ENCODE measurements at places on chromosomes 16 and 17.

DNA sequence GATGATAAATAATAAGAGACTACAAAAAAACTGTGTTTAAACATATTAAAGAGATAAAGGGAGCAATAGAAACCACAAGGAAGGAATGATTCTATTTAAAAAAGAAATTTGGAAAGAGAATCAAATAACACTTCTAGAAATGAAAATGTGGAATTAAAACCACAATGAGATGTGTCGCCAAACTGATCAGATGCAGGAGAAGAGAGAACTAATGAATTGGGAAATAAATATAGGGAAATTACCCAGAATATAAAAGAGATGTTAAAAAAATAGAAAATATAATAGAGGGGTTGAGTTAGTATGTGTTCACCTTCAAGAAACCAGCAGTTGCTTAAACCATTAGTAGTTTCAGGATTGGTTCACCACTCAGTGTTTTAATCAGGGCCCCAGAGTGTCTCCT, 48.7 kb upstream of the ADORA2B start:
- no peak for DNase-seq

- no peak for DNase-seq
Observed at GRCh38 chr16:87945351-87946042, 5.7 kb upstream of the BANP start.

- no peak for DNase-seq
Observed at GRCh38 chr17:67666710-67667109, 51.0 kb upstream of the NOL11 start.

- DNase-seq = no peak
Observed at GRCh38 chr17:57810721-57811637, 38.9 kb downstream of the MRPS23 start.

DNA sequence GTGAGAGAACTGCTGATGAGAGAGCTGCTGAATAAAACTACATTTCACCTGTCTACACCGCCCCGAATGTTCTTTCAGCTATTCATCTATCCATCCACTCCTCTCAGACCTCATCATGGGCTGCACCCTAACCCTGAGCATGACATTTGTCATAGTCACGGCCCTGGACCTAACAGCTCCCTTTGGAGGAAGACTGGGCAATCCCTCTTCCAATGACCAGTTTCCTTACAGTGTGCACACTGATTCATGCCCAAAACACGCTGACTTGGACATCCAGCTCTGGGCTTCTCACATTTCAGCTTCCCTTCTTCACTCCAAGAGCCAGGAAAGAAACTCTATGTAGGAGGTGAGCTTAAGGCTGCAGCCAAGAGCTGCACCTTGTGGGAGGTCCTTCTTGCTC, 41.8 kb upstream of the ARL4D start:
- no peak for DNase-seq

- peak; percentile 89 for DNase-seq
Observed at GRCh38 chr16:88700636-88701482, 5.3 kb downstream of the RNF166 start.

DNA sequence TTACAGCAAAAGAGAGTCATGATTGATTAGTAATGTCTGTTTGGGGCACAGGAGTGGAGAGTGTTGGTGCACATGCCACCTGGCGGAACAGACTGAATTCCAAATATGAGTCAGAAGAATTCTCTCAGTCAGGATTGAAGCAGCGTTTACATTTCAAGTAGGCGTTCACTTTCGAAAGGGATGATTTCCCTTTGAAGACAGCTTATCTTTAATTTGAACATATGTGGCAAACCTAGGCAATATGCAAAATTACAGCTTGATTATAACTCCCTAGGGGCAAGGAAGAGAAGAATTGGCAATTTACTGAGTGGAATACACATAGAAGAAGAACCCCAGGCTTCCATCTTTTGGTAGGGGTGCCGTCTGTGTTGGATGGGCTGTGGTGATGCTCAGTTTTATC, 235.8 kb downstream of the HAPSTR1 start:
- no peak for DNase-seq

DNA sequence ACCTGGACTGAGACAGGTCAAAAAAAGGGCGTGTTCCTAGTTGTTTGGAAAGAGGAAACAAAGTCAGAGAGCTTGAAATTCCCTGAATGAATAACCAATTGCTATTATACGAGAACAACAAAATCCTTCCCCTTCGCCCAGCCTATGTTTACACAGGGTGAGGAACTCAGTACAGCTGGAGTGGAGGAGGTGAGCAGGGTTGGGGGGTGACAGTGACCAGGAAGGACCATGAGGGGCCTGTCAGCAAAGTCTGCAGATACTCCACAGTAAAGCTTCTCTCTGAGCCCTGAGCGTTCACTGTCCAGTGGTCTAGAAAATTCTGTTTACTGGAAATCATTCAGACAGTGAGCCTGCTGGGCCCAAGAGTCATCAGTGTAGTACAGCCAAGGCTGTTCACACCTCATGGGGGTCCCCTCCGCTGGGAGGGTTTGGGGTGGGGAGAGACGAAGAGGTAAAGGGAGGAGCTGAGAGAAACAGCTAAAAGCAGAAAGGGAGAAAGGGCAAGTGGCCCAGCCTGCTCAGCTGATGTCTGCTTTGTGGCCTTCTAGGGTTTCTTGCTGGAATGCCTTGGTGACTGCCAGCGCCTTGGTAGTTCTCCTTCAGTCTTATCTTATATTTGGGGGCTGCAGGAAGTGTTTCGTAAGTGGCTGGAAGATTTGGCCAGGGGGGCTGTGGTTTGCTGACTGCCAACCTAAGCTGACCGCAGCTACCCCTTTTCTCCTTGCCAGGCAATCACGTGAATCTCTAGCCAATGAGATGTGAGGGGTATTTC, 5.7 kb downstream of the DUSP3 start:
- DNase-seq = no peak

DNA sequence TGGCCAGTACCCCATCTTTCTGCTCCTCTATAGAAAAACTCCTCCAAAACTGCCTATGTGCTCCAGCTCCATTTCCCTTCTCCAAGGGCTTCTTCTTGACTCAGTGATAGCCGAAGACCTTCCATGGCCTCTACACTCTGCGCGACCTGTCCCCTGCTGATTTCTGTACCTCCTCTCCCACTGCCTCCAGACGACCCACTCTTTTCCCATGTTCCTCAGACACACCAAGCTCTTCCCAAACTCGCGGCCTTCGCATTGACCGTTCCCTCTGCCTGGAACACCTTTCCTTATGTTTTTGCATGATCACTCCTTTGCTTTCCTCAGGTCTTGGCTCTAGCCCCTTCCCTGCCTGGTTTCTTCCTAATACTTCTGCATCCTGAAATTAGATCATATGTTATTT, 255.6 kb upstream of the SDK2 start:
- DNase-seq = no peak

DNA sequence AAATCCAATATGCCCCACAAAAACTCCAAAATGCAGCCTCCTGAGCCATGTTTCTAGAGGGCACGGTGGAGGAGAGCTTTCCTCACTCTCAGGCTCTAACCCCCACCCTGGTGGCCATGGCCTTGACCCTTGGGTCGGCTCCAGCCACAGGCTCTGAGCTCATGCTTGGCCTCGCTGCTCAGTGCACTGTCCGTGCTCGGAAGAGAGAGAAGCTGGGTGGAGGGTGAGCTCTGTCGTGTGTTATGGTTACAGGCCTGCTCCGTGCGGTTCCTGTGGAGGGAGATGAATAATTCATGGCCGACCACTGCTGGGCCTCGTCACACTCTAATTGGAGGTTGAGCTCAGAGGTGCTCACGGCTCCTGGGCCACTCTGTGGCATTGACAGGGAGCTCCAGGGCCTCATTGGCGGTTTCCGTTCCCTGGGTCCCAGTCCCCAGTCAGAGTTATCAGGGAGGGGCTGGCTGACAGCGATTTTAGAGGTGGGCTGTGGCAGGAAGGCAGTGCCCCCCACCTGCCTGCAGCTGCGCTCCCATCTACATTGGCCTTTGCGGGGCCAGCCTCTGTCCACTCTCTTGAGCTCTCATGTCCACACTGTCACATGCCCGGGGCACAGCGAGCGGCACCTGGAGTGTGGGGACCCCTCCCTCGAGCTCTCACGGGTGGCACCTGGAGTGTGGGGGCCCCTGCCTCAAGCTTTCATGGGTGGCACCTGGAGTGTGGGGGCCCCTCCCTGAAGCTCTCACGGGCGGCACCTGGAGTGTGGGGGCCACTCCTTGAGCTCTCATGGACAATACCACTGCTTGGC, 24.9 kb downstream of the ACSF3 start:
- peak; percentile 3 for DNase-seq

DNA sequence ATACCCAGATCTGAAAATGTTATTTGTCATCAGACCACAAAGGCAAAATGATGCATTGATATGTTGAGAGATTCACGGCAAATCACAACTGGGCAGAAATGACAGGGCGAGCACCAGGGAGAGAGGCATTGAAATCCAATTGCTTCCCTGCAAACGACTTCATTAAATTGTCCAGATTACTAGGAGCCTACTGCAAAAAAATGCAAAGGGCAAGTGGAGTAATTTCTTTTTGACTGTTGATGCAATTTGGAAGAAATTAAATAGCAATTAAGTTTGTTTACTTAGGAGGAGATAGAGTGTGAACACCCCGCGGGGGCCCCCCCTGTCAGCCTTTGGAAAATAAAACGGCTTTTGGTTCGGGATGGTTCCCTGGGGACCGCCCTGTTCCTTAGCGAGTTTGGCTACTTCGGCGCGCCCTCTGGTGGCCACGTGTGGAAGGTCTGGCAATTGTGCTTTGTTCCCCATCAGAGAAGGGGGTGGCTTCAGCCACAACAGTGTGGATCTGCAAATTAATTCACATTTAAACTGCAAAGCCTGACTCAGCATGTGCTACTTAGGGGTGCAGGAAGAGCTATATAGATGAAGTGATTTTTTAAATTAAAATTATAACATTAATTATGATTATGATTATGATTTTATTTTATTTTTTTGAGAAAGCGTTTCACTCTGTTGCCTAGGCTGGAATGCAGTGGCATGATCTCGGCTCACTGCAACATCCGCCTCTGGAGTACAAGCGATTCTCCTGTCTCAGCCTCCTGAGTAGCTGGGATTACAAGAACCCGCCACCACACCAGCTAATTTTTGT, 14.5 kb upstream of the TMC7 start:
- DNase-seq = peak; percentile 39

GRCh38 chr17:29243792-29244191, 2.9 kb upstream of the CRYBA1 start:
- DNase-seq = no peak

GRCh38 chr17:7240375-7240774, 1.1 kb upstream of the PHF23 start:
- DNase-seq = no peak

- no peak for DNase-seq
Observed at GRCh38 chr16:73408311-73408710, 360.4 kb upstream of the ZFHX3 start.

GRCh38 chr16:75052481-75053202, 53.8 kb downstream of the ZNRF1 start:
- no peak for DNase-seq

- no peak for DNase-seq
Observed at GRCh38 chr16:69466547-69466946, 42.1 kb downstream of the CYB5B start.

DNA sequence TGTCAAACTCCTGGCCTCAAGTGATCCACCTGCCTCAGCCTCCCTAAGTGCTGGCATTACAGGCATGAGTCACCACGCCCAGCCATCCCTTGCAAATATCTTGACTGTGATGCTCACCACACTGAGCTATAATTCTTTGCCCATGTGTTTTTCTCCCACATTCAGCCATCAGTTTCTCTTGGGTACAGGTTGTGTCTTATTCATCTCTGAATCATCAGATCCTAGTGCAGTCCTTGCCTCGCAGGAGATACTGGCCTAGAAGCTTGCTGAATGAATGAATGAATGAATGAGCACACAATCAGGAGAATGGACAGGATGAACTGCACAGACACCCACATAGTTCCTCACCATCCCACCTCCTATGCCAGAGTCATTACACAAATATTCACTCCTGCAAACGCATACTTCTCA, 24.4 kb upstream of the ETV4 start:
- DNase-seq = no peak

- DNase-seq = no peak
Observed at GRCh38 chr17:67289181-67289876, 44.3 kb upstream of the HELZ start.

DNA sequence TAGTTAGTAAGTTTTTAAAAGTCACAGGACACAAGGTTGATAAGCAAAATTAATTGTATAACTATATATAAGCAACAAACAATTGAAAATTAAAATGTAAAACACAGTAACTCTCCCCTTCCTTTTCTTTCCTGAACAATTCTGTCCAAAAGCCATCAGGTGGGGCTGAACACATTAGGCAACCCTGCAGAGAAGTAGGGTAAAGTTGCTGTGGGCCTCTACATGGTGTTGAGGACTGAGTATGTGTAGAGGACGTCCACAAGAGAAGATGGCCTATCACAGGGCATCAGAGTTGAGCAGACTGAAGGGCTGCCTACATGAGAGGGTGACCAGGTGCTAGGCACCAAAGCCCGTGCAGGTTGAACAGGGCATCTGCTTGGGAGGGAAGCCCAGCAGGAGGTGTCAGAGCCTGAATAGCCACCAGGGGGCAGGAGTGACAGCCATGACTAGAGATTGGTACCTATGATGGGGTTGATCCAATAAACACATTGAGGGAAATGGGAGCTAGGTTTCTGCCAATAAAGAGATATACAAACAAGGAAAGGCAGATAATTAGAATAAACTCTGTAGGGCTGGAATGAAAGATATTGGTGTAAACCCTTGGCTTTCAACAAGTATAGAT, 415.1 kb downstream of the NPIPA8 start:
- DNase-seq = no peak

GRCh38 chr16:70574595-70575271, 51.1 kb downstream of the SF3B3 start:
- no peak for DNase-seq

DNA sequence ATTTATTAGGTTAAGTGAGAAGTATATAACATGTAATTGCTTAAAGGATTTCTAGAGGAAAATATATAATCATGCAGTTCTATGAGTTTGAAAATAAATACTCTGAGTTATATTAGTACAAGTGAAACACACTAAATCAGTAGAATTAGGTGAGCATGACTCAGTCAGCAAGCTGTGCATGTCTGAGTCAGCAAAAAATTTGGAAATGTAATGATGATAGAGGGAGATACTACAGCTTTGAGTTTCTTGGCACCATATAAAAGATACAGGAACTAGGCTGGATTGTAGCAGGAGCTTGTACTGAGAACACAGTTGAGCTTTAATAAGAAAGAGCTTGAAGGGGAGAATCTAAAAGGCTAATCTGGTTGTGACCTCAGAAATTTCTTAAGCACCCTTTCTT, 1224.6 kb downstream of the CDH8 start:
- DNase-seq = no peak

DNA sequence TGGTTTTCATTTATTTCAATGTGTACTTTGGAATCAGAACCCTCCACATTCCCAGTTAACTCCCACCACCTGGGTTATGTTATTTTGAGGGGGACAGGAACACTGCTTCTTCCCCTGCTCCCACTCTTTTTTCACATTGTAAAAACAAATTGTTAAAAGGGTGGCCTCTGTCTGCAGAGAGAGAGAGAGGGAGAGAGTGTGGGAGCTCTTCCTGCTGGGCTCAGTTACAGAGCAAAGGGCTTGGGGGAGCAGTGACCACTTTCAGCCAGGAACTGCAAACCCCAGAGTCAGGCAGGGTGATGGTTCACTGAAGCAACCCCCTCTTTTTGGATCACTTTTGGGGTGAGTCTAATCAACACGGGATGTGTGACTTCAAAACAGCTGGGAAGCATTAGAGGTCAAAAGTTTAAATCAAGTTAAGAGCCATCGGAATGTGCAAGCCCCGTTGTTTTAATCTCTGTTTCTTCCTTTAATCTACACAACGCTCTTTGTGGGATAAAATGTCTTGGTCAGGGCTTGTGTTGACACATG, 577.0 kb upstream of the CDH11 start:
- no peak for DNase-seq

GRCh38 chr16:63625126-63625525, 1496.7 kb downstream of the CDH11 start:
- no peak for DNase-seq

GRCh38 chr16:3861808-3862451, 18.6 kb downstream of the CREBBP start:
- DNase-seq = peak; percentile 18
